ENCODE measurements at places on chromosomes 16 and 17.

DNA sequence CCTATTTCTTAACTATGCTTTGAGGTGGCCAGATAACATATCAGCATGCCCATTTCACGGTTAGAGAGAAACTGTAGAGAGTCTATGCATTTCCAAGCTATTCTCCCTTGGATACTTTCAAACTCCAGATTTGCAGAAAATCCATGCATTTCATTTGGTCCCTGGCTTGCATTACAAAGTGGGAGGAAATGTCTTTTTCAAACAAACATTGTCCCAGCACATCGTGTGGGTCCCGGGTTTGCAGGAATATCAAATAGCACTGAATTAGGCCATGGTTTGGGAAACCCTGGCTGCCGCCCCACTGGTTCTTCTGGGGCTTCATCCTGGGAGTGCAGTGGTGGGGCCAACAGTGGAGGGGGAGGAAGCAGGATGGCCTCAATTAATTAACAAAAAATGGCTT is 171.9 kb downstream of the IRX5 start:
- DNase-seq: no peak

DNA sequence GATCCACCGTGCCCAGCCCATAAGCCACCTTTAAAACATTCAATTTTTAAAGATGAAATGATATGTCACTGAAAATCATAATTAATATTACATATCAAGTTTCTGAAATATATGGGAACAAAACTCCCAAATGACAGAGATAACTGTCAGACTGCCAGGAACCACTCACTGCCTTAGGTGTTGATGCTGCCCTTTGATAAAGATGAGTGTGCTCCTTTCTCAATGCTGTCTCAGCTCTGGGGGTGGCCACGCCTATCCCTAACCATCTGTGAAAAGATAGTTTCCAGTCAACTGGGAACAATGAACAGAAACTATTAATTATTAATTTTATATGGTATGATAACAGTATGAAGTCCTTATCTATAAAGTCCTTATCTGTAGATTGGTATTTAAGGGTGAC is 177.7 kb downstream of the MYO1D start:
- no peak for DNase-seq

- DNase-seq: no peak
These were observed 43.2 kb upstream of the MRPS23 start for GRCh38 chr17:57892820-57893595.

DNA sequence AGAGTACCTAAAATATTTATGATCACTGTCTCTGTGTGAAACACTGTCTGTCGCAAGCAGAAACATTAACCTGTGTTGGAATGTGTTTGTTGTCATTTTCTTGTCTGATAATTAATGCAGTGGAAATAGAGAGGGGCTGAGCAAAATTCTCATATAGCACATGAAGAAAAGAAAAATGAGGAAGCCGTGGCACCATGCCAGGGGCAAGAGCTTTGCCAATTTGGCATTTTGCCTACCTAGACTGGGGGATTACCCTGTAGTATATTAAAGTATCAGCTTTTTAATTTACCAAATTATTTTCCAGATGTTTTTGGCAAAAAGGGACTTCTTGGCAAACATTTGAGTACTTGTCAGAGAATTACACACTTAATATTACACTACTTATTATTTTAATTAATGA is 1326.6 kb upstream of the GOT2 start:
- no peak for DNase-seq

DNA sequence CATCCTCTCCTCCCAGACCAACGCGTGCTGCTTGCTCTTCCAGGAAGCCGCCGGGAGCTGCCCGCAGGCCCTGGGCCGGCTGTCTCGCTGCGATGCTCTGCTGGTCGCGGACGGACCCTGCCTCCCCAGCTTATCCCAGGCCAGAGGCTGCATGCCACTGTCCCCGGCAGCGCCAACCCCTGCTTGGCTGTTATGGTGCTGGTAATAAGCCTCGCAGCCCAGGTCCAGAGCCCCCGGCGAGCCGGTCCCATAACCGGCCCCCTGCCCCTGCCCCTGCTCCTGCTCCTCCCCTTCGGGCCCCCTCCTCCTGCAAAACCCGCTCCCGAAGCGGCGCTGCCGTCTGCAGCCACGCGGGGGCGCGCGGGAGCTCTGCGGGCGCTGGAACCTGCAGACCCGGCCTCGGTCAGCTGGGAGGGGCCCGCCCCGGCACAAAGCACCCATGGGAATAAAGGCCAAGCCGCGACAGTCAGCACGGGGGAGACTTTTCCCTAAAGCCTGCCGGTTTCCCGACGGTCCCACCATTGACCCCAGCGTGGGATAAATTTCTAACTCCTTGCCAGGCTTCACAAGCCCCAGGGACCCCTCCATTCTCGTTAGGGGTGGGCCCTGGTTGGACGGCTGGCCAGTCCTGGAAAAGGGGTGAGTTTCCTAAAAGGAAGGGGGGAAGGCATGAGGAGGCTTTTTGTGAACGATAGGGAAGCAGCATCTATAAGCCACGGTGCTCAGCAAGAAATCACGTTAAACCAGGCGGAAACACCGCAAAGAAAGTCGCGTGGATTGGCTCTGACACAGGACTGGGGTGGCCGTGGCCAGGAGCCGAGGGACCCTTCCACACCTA is 11.2 kb downstream of the ENPP7 start:
- peak; percentile 51 for DNase-seq

- DNase-seq: no peak
These were observed 383.9 kb downstream of the WWOX start for GRCh38 chr16:78483124-78483992.

- DNase-seq: no peak
These were observed 605 bp downstream of the NLRP1 start for GRCh38 chr17:5583426-5584382.

GRCh38 chr16:58815181-58815888 is 81.2 kb upstream of the GOT2 start:
- DNase-seq: no peak

- DNase-seq: no peak
These were observed 20.0 kb downstream of the KSR1 start for GRCh38 chr17:27475981-27476895.

- DNase-seq: no peak
These were observed 14.4 kb downstream of the CARHSP1 start for GRCh38 chr16:8854298-8854948.

- DNase-seq: no peak
These were observed 6.1 kb downstream of the SEC14L1 start for GRCh38 chr17:77146882-77147281.

- DNase-seq: no peak
These were observed 138.9 kb downstream of the GSG1L start for GRCh38 chr16:27924411-27925118.

DNA sequence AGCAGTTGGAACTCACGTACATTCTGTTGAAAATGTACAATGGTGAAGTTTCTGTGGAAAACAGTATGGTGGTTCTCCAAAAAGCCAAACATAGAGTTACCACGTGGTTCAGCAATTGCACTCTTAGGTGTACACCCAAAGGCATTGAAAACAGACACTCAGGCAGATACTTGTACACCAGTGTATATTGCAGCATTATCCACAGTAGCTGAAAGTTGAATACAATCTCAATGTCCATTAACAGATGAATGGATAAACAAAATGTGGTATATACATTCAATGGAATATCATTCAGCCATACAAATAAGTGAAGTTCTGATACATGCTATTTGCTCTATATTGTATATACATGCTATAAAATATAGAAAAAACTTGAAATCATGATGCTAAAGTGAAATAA is 23.2 kb downstream of the TBX2 start:
- no peak for DNase-seq

DNA sequence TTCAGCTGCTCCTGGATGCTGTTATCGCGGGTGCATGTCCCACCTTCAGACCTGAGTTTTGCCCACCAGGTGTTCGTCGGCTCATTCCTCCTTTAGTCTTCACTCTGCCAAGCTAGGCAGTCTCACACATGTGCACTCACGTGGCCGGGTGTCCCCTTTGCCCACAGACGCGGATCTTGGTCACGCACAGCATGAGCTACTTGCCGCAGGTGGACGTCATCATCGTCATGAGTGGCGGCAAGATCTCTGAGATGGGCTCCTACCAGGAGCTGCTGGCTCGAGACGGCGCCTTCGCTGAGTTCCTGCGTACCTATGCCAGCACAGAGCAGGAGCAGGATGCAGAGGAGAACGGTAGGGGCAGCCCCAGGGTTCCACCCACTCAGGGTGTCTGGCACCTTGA is 133.1 kb downstream of the ABCC6 start:
- no peak for DNase-seq

DNA sequence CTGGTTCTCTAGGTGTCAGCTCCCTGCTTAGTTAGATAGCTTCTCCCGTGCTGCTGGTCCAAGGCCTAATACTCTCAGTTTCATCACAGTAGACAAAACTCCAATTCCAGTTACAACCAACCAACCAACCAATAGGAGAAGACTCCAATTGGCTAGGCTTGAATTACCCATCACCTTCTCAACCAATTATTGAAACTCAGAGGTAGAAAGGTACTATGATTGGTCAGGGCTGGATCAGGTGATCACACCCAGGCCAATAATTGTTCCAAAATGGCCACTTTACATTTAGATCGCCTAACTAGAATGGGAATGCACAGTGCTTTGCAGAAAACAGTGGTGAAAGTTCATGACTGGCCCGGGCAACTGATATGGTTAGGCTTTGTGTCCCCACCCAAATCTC is 49.5 kb upstream of the CRHR1 start:
- DNase-seq: no peak

DNA sequence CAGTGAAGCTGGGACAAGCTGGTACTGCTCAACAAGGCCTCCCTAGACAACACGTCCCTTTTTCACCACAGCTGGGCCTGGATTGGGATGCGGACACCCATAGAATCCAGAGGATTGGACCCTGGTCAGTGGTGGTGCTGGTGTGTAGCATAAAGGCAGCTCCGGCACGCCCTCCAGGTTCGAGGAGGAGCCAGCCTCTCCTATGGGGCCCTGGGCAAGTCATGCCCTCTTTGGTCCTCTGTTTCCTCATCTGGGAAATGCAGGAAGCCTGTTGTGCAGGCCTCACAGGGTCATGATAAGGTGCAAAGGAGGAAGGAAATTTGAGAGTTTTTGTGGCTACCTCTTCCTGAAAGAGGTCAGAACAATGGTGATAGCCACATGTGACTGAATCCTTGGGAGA is 1741.7 kb downstream of the TP53TG3F start:
- no peak for DNase-seq

GRCh38 chr17:10725262-10725661 is 4.6 kb downstream of the TMEM220 start:
- DNase-seq: no peak

Measured in stimulated activated CD8-positive, alpha-beta memory T cell treated with anti-CD3 and anti-CD28 coated beads, Interleukin-12 subunit alpha, Interleukin-12 subunit beta, amount 100 ng/mL, for 4 hours (primary cell).